ENCODE measurements at places on chromosomes 16 and 17.

DNA sequence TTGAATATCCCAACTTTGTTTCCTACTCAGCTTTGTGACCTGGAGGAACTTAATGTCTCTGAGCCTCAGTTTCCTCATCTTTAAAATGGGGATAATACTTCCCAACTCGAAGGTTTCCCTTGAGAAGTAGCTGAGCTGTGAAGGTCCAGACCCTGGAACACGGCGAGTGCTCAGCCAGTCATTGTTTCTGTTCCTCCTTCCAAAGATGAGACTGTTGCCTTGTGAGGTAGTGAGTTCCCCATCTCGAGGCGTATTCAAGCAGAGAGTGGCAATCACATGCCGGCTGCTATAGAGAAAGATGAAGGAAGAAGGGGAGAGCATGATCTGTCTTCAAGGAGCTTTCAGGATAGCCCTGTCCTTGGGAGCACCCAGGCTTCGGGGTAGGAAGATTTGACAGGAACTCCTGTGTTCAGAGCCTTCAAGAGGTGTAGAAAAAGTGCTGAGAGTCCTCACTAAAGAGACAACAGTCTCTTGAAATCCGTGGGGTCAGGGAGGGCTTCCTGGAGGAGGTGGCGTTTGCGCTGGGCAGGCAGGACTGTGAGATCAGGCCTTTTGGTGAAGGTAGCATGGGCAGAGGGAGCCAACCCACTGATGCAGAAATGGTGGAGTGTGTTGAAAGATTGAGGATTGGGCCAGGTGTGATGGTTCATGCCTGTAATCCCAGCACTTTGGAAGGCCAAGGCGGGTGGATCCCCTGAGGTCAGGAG is 27.2 kb downstream of the SPNS2 start:
- no peak for DNase-seq

DNA sequence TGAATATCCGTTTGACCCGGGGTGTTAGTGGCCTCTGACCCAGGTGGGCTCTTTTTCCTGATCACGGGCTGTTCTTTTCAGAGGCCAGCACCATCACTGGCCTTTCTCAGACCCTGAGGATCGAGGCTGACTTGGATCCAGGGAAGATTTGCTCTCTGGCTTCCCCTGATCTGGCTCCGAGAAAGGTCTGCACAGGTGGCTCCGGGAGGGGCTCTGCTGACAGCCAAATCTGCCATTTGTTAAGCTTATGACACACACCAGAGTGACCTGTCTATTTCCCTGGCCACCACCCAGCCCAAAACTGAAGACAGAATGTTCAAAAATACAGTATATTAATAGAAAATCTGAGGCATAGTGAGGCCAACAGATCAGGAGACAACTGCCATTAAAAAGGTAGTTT is 221.8 kb upstream of the TNRC6C start:
- peak; percentile 40 for DNase-seq

DNA sequence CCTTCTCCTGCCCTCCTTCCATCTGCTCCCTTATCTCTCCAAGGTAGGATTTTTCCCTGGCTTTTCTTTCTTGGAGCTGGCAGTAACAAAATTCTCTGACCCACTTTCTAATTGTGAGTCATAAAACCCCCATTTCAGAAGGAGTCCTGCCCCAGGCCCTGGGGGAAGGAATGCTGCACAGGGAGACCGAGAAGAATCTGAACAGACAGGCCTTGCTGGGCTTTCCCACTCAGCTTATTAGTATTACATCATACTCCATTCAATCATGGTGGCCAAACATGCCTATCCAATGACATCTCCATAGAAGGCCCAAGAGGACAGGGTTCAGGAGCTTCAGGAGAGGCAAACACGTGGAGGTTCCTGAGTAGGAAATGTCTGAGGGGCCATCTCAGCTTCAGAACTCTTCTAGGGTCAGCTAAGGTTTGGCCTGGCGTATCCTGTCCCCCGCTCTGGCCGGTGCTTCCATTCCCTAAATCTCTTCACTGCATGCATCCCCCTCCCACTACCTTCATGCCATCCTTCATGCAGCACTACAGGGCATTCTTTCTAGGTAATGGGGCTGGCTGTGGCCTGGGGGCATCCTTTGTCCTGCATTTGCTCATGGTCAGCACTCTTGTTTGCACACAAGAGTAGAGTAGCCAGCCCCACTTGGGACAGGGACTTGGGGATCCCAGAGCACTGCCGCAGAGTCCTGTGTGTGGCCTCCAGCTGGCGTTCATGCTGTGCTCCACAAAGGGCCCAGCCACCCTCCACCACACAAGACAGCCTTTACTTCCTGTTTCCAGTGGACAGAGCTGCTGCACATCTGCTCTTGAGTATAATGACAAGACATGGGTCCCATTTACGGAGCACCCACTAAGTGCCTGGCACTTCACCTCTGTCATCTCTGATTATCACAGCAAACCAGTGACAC is 8.2 kb downstream of the SLC6A2 start:
- DNase-seq = peak; percentile 94

- no peak for DNase-seq
These were observed 51.6 kb downstream of the NUP93 start for GRCh38 chr16:56781528-56781961.

DNA sequence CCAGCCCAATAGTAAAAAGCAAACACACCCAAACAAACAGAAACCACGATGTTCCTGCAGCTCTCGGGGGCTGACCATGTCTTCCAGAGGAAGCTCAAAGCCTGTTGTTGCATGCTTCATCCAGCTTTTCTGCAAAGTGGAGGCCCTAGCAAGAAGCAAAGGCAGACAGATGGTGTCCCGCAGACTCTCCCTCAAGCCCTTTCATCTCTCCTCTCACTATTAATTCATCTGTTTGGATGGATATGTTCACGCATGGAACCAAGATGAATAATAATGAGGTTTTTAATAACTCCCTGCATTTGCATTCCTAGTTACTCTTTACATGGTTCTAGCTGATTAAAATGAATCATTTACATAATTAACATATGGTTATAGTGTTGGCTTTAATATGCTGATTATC is 36.6 kb downstream of the RBFOX1 start:
- DNase-seq = no peak

DNA sequence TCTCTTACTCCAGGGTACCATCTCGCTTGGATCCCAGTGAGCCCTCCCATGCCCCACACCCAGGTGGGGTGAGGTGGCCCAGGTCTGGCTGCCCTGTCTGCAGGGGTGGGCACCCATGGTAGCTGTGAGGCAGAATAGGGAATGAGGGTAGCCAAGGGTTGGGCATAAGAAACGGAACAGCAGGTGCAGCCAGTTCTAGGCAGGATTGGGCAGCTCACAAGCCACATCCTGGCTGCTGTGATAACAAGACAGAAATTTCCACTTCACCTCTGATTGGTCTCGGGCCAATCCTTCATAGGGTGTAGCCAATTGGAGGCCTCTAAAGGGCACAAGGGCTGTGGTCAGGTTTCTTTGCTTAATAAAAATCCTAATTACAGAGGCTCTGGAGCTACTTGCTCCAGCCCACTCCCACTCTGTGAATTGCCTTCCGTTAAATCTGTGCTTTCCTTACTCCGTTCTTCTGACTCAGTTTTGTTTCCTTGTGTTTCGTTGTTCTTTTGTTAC is 1.5 kb upstream of the ARHGDIG start:
- peak; percentile 70 for DNase-seq

- DNase-seq = no peak
These were observed 418.7 kb downstream of the GRIN2A start for GRCh38 chr16:9763505-9763904.

DNA sequence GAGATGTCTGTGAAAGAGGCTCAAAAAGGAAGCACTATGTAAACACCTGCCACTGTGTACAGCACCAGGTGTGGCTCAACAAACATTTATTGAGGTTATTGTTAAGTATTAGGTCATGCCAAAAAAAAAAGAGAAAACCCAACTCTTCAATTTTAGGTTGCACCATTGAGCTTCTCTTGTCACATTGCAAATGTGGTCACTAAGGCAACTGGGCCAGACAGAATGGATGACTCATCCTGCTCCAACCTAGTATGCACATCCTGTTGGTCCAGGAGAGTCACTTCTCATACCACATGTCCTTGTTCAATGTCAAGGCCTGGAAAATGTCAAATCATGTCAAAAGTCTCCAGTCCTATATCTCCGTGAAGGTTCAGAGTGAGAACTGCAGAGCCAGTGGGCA is 25.0 kb downstream of the HOXB1 start:
- peak; percentile 96 for DNase-seq

DNA sequence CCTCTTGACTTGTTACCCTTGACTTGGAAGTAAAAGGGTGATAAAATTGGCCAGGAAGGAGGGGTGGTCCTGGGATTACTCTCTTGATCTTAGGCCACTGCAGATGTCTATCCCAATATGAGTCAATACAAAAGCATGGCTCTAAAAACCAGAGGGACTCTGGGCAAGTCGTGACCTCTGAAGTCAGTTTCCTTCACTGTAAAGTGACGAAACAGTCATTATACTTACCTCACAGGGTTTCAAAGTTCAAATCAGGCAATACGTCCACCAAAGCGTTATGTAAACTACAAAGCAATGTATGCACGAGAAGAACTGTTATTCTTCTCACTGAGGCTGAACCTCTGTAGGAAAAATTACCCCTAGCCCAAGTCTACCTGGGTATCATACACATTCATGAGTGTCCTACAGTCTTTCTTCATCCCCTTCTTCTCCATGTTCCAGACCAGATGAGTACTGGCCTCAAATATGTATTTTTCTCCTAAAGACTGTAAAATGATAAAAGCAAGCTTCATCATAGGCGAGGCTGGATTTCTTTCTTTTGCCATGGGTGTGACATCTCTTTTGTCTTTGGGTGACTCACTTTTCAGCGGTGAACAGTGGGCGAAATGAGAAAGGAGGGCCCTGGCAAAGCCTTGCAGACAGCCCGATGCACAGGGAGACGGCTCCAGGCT is 34.5 kb upstream of the CLEC18B start:
- DNase-seq = no peak

- DNase-seq = no peak
These were observed 16.6 kb downstream of the TRPV2 start for GRCh38 chr17:16432017-16432416.

DNA sequence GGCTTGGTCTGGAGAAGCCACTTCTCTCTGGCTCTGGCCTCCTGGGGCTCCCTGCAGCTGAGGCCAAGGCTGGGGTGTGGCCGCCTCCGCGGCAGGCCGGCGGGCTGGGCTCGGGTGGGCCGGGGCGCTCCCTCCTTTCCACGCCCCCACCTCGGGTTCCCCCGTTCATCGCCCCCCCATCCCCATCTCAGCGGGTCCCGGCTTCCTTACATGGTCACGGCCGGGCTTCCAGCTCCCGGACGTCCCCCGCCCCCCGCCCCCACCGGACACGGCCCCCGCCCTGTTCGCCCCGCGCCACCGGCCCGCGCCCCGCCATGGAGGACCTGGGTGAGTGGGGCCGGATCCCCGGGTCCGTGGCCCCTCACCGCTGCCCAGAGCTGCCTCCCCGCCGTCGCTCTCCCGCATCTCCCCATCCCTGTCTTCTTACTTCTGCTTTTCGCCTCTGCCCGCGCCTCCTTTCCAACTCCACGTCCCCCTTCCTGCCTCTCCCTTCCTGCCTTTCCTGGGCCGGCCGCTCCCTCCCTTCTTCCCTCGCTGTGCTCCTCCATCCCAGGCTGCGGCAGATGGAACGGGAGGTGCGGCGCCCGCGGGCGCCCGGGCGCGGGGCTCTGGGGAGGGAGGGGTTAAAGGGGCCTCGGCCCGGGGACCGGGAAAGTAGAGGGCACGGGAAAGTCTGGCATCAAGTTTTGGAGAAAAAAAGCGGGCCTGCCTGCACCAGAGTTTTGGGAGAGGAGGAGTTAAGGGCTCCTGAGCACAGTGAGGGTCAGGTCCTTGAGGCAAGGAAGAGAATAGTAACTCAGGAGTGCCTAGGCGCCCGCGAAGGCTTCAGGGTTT is at the start of gene TGFB1I1:
TSS of gene TGFB1I1 (plus strand) at position 278 of the 834 bp plus-strand sequence. CDS start at position 315, 37 bp downstream.
- peak; percentile 74 for DNase-seq

GRCh38 chr17:45907750-45908395 is 13.5 kb downstream of the MAPT start:
- DNase-seq = no peak

- no peak for DNase-seq
These were observed 24.4 kb upstream of the CRHR1 start for GRCh38 chr17:45759761-45760160.

GRCh38 chr17:39996800-39997199 is 16.2 kb downstream of the PSMD3 start:
- no peak for DNase-seq

DNA sequence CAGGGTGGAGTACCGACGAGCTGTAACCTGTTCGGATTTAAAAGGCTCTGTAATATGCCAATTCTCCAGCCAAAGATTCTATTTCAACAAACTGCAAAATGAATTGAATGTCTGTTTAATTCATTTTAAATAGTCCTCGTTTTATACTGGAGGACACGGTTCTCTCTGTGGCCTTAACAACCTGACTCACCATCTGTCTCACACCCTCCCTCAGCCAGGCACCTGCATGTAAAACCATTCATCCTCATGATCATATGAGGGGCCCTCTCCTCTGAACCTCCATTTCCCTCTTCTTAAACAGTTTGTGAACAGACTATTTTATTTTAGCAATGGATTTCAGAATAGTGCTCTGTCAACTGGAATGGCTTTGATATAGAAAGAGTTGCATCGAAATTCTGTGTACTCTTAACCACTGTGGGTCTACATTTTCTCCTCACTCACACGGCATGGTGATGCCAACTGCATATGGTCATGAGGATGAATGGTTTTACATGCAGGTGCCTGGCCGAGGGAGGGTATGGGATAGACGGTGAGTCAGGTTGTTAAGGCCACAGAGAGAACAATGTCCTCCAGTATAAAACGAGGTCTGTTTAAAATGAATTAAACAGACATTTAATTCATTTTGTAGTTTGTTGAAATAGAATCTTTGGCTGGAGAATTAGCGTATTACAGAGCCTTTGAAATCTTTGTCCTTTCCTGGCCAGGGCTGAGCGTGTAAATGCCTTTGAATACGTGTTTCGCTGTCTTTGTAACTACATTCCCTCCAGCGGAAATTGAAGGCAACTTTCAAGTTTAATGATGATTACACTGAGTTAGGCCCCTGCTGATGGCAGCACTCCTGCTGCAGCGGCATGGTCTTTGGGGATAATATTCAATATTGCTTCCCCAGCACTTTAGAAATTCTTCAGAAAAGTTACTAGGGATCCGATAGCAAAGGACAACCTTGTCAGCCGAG is 329.6 kb downstream of the SNX29 start:
- no peak for DNase-seq

DNA sequence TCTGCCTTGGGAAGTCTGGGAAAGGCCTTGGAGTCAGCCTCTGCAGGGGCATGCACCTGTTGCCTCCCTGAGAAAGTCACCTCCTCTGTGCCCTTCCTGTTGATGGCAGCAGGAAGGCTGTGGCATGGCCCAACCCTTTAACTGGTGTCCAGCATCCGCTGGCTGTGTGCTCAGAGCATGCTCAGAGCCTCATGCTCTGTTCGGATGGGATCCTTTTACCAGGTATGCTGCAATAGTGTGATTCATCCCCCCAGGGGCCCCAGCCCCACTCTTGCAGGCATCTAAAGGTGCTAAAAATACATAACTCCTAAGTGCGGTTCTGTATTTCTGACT is 24.9 kb downstream of the KLHL36 start:
- DNase-seq = no peak

DNA sequence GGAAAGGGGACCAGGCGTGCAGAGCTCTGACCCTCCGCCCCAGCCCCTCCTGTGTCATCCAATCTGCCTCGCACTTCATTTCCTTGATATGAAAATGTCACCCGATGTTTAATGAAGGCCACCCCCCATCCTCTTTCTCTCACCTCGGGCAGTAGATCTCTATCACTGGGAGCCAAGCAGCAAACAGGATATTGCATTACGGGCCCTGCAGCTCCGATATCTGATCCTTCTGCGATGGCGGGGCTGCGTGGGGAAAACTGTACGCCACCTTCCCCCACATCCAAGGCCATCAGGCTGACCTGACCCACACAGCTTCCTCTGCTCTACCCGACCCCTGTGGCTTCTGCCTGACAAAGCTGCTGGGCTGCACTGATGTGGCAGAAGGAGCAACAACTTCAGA is 74.9 kb downstream of the DYNLRB2 start:
- no peak for DNase-seq

GRCh38 chr16:70653809-70654771 is 7.7 kb downstream of the IL34 start:
- peak; percentile 94 for DNase-seq
